ENCODE measurements at places on chromosomes 4 and X. TPM values are rescaled to one million over a fixed set of nuclear protein-coding genes. Genes with fewer than 3 reads are reported as not detected.

DNA sequence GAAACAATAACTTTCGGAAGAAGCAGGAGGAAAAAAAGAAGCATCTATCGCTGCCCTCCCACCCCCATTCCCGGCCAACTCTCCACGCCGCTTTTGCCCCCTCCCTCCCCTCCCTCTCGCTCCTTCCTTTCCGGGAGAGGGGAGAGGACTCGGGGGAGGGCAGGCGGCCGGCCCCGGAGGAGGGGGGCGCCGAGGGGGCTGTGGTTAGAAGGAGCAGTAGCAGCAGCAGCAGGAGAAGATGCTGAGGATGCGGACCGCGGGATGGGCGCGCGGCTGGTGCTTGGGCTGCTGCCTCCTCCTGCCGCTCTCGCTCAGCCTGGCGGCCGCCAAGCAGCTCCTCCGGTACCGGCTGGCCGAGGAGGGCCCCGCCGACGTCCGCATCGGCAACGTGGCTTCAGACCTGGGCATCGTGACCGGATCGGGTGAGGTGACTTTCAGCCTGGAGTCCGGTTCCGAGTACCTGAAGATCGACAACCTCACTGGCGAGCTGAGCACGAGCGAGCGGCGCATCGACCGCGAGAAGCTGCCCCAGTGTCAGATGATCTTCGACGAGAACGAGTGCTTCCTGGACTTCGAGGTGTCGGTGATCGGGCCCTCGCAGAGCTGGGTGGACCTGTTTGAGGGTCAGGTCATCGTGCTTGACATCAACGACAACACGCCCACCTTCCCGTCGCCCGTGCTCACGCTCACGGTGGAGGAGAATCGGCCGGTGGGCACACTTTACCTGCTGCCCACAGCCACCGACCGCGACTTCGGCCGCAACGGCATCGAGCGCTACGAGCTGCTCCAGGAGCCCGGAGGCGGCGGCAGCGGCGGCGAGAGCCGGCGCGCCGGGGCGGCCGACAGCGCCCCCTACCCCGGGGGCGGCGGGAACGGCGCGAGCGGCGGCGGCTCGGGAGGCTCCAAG is 1.3 kb downstream of the PCDH7 start:
- H3K4me1 ChIP-seq, result no peaks in the 10 kb centered on the region
- no peak overlapping the region for H3K4me3 ChIP-seq
- H3K36me3 ChIP-seq, result no peaks in the 10 kb centered on the region
- DNase-seq, result no peak
- H3K27ac ChIP-seq, result no peak overlapping the region

- H3K4me1 ChIP-seq, result peaks cover 38% of the 10 kb centered on the region
- H3K27ac ChIP-seq, result peak overlapping the region; percentile 43
- no peaks in the 10 kb centered on the region for H3K36me3 ChIP-seq
- H3K4me3 ChIP-seq, result no peak overlapping the region
- H3K27me3 ChIP-seq, result no peaks in the 10 kb centered on the region
These were observed 49.0 kb downstream of the SYTL5 start for GRCh38 chrX:38055170-38055847.

The PAGE2 gene
- not detected for total RNA-seq

GRCh38 chr4:113969709-113970334 is 9.6 kb downstream of the ARSJ start:
- peaks cover 91% of the 10 kb centered on the region for H3K36me3 ChIP-seq
- H3K27ac ChIP-seq, result no peak overlapping the region
- H3K4me1 ChIP-seq, result peaks cover 17% of the 10 kb centered on the region
- no peak overlapping the region for H3K4me3 ChIP-seq
- DNase-seq, result no peak

The TCEAL7 gene
- total RNA-seq, result not detected

DNA sequence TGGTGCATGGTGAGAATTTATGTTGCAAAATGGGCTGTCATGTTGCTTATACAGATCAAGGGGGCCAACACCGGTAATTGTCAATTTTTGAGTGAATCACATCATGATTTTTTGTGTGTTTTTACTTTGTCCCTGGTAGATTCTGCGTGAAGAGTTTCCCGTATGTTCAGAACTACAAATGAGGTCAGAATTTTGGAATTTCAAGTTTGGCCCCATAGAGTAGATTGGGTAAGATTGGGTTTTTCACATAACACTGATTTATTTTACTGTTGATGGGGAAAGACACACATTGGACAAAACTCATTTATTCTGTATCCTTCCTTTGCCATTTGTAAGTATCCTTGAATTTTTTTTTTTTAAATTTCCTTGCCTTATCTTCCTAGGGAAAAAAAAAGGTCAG is 158.5 kb upstream of the MXRA5 start:
- no peaks in the 10 kb centered on the region for H3K36me3 ChIP-seq
- H3K27me3 ChIP-seq, result no peaks in the 10 kb centered on the region
- no peak for DNase-seq
- no peak overlapping the region for H3K4me3 ChIP-seq
- no peaks in the 10 kb centered on the region for H3K4me1 ChIP-seq

- H3K27ac ChIP-seq, result no peak overlapping the region
- no peaks in the 10 kb centered on the region for H3K4me1 ChIP-seq
- no peak for DNase-seq
- H3K36me3 ChIP-seq, result no peaks in the 10 kb centered on the region
These were observed 21.5 kb downstream of the SLC9A7 start for GRCh38 chrX:46737462-46737861.

GRCh38 chrX:134741746-134742145 is 83.5 kb upstream of the PLAC1 start:
- H3K36me3 ChIP-seq, result no peaks in the 10 kb centered on the region
- DNase-seq, result no peak
- no peaks in the 10 kb centered on the region for H3K27me3 ChIP-seq
- H3K27ac ChIP-seq, result no peak overlapping the region

The NONO gene
- 510 TPM for total RNA-seq

The ADGRL3 gene
- not detected for total RNA-seq

GRCh38 chr4:85152480-85152879 is 186.0 kb upstream of the WDFY3 start:
- no peak for DNase-seq

DNA sequence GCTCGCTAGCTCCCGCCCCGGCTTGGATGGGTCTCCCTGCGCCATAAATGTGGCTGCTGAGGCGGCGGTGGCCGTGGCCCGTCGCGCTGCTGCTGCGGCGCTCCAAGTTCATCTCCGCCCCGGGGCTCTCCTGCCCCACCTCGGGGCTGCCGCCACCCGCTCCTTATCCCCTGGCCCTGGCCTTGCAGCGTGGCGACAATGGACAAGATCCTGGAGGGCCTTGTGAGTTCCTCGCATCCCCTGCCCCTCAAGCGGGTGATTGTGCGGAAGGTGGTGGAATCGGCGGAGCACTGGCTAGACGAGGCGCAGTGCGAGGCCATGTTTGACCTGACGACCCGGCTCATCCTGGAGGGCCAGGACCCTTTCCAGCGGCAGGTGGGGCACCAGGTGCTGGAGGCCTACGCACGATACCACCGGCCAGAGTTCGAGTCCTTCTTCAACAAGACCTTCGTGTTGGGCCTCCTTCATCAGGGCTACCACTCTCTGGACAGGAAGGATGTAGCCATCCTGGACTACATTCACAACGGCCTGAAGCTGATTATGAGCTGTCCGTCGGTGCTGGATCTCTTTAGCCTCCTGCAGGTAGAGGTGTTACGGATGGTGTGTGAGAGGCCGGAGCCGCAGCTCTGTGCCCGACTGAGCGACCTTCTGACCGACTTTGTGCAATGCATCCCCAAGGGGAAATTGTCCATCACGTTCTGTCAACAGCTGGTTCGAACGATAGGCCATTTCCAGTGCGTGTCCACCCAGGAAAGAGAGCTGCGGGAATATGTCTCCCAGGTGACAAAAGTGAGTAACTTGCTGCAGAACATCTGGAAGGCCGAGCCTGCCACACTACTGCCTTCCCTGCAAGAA is 763 bp downstream of the USP38 start:
- peak; percentile 39 for DNase-seq
- H3K36me3 ChIP-seq, result peaks cover 43% of the 10 kb centered on the region
- H3K4me1 ChIP-seq, result peaks cover 4% of the 10 kb centered on the region
- peak overlapping the region; percentile 64 for H3K27ac ChIP-seq
- H3K4me3 ChIP-seq, result peak overlapping the region; percentile 87

GRCh38 chr4:174461466-174462106 is 60.7 kb downstream of the HPGD start:
- no peak overlapping the region for H3K27ac ChIP-seq
- no peak overlapping the region for H3K4me3 ChIP-seq
- DNase-seq, result peak; percentile 6
- no peaks in the 10 kb centered on the region for H3K4me1 ChIP-seq
- H3K27me3 ChIP-seq, result no peaks in the 10 kb centered on the region
- no peaks in the 10 kb centered on the region for H3K36me3 ChIP-seq

All from SJSA1 (cell line).